ENCODE measurements at places on chromosomes 2 and 18. TPM values are rescaled to one million over a fixed set of nuclear protein-coding genes. Genes with fewer than 3 reads are reported as not detected.

Gene REEP1
- 0.72 TPM for polyA plus RNA-seq

Gene TUBB8B
- polyA plus RNA-seq: 0.30 TPM

Gene OTOF
- polyA plus RNA-seq: not detected

Gene PDCD1
- not detected for polyA plus RNA-seq

All from keratinocyte (primary cell).